ENCODE measurements at places on chromosomes 12 and 14. TPM values are rescaled to one million over a fixed set of nuclear protein-coding genes. Genes with fewer than 3 reads are reported as not detected.
A peak's percentile ranks its signal among the peaks of the same experiment; 100 is the strongest.

- DNase-seq = no peak
Observed at GRCh38 chr12:7905071-7905470, 30.9 kb downstream of the SLC2A3 start.

GRCh38 chr14:104970231-104971068 is 7.7 kb downstream of the AHNAK2 start:
- no peak for DNase-seq

GRCh38 chr12:72547573-72547972 is 275.4 kb downstream of the TRHDE start:
- no peak for DNase-seq

DNA sequence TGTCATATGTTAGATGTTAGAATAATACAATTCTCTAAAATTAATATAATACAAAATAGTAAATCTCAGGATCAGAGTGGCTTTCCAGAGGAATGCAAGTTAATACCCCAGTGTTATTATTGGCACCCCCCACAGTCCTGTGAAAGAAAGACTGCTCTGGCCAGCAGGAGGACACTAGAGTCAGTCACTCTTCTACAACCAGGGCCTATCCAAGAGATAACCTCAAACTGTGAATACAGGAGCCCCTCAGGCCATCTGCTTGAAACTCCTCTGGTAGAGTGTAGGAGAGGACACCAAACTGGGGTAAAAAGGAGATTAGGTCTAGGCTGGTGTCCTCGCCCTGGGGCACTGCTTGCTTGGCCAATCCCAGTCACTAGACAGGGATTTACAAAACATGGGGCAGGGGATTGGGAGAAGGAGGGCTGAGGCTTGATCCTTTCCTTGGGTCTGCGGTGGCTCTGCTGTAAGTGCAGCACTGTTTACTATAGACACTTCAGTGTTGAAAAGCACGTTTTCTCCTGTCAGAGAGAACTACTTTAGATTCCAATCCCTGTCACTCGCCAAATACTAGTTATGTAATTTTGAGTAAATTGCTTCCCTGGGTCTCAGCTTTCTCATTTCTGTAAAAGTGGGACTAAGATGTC is 44.5 kb upstream of the PTPRR start:
- no peak for DNase-seq

CD163L1 gene
- total RNA-seq = 3.1 TPM

DNA sequence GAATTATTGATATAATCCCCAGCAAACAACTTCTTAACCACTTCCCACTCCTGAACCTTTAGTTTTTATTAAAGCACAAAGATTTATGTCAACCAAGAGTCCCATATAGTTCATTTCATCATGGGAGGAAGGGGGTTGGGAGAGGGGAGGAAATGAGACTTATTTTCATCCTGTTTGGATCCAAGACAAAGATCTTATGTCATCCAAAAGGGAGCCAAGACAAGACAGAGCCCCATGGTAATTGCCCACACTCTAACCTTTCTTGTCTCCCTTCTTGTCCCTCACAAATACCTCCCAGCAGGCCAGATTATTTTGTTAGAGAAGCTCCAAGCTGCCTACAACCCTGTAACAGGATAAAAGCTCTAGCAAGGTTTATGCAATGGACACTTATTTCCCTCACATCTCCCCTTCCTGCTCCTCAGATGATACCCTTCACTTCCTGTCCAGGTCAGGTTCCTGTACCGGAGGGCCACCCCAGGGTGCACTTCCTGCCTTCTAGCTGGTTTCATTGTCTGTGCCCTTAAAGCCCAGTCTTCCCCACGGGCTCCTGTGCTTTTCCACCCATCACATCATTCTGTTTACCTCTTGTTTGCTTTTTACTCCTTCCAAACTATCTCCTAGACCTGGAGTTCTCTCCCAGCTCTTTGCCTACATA is 123.7 kb upstream of the MDM1 start:
- no peak for DNase-seq

GRCh38 chr12:80156306-80156705 is 57.0 kb downstream of the OTOGL start:
- DNase-seq = no peak

DNA sequence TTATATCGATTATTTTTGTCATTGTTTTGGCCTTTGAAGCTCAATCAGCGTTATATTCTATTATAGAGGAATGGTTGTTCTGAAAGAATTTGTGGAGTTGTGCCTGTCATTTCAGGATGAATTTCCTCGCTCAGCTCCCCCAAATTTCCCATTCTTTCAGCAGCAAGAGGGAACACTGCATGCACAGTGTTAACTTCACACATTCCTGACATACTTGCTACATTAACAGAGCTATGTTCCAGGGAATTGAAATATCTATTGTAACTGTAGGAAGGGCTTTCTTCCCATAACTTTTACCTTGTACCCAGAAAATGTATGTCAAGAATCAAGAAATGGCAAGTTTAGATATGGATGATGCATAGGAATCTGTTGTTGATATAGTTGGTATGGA is 379.0 kb downstream of the LRIG3 start:
- no peak for DNase-seq

WBP11 gene
- 51.7 TPM for total RNA-seq

DNA sequence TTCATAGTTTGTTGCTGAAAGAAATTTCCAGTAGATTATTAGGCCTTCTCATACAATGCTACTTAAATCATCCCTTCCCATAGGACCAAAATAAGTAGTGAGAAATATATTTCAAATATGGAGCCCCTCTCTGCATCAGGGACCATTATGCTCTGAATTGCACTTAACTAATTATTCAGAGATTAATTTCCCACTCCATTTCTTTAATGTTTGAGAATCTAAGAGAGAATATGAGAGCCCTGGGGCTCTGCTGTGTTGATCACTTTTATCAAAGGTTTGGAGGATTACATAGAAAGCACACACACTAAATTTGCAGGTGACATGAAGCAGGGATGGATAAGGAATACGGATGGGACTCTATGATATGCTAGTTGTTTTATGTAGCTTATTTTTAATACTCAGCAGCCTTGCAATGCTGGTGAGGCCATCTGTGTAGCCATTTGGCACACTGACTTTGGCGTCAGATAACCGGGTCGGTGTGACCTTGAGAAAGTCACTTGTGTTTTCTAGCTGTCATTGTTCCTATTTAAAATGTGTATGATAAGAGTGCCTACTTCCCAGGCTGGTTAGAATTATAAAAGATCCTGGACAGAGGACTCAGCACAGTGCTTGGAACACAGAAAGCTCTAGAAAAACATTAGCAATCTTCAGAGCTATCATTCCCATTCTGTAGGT is 49.9 kb upstream of the FBXO21 start:
- DNase-seq = no peak

DNA sequence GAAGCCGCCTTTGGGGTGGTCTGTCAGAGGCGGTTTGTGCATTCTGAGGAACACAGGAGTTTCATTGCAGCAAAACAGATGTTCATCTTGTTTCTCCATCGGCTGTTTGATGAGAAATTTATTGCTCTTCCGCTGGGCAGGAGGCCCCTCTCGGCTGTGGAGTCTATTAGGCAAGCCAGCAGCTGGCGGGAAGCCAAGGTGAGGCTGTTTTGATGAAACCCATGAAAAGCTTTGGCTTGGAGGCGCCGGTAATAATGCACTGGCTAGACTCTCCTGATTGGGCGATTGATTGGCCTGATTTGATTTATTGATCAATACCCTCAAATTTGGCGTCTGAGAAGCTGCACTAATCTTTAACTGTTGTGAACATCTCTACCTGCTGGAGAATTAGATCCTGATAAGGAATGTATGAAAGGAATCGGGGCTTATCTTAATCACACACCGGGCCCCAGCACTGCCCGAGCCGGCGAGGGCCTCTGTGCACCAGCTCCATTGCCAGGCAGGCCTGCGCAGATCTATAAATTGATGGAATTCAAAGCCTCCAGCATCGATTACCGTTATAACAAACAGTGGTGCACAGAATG is 187.7 kb downstream of the PHETA1 start:
- no peak for DNase-seq

DNA sequence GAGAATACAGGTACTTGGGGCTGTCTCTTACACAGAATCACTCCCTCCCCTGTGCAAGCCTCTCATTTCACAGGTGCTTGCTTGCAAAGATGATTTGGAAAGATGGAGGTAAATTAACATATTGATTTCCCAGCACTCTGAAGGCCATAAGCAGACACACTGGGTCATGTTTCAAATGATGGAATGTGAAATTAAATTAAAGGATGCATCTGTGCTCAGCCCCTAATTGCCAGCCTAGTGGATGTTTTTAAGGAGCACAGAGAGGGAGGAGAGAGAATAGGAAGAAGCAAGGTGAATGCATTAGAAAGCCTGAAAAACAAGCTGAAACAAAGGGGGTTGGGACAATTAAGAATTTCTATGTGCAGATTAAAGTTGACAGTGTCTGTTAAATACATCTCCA is 96.1 kb upstream of the GRIP1 start:
- DNase-seq = no peak

DNA sequence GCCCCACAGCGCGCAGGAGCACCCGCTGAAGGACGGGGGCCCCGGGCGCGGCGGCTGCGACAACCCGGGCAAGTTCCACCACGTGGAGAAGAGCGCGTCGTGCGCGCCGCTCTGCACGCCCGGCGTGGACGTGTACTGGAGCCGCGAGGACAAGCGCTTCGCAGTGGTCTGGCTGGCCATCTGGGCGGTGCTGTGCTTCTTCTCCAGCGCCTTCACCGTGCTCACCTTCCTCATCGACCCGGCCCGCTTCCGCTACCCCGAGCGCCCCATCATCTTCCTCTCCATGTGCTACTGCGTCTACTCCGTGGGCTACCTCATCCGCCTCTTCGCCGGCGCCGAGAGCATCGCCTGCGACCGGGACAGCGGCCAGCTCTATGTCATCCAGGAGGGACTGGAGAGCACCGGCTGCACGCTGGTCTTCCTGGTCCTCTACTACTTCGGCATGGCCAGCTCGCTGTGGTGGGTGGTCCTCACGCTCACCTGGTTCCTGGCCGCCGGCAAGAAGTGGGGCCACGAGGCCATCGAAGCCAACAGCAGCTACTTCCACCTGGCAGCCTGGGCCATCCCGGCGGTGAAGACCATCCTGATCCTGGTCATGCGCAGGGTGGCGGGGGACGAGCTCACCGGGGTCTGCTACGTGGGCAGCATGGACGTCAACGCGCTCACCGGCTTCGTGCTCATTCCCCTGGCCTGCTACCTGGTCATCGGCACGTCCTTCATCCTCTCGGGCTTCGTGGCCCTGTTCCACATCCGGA is 1.4 kb downstream of the FZD10 start:
- peak; percentile 63 for DNase-seq

DNA sequence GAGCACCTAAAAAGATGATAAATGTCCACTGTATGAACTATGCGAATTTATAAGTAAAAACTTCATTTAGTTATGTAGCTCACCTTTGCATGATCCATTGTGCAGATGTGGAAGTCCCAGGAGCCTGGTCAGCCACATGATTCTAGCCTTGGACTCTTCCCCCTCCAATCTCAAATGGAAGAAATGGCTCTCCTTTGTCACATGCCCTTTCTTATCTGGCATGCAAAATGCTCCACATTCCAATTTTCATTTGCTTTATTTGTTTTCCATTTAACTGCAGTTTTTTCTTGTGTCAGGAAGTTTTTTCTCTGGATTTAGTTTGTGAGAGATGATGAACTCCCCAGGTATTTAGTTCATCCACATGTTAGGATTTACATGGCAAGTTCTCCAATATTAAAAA is 73.8 kb downstream of the DYRK2 start:
- no peak for DNase-seq

GRCh38 chr12:13386323-13387039 is 190.0 kb downstream of the EMP1 start:
- no peak for DNase-seq

PPP1R36 gene
- 0.94 TPM for total RNA-seq

- DNase-seq = no peak
Observed at GRCh38 chr12:7937833-7938506, 2.0 kb upstream of the SLC2A3 start.

DNA sequence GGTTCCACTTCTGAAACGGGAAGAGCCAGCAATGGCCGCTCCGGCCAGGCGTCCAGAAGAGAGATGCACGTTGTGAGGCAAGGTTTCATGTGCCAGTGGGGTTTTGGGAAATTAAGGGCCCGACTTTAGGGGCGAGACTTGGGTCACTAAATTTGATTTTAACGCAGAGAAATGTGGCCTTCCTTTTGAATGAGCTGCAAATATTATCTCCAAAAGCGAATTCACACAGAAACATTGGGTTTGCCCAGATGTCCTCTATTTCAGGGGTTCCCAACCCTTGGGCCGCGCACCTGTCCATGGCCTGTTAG is 2.3 kb upstream of the RNASE4 start:
- no peak for DNase-seq

- no peak for DNase-seq
Observed at GRCh38 chr12:128637642-128638606, 185.8 kb downstream of the SLC15A4 start.

ACRBP gene
- total RNA-seq = 1.6 TPM

- DNase-seq = no peak
Observed at GRCh38 chr12:49283541-49284429, 11.2 kb upstream of the PRPH start.

DNA sequence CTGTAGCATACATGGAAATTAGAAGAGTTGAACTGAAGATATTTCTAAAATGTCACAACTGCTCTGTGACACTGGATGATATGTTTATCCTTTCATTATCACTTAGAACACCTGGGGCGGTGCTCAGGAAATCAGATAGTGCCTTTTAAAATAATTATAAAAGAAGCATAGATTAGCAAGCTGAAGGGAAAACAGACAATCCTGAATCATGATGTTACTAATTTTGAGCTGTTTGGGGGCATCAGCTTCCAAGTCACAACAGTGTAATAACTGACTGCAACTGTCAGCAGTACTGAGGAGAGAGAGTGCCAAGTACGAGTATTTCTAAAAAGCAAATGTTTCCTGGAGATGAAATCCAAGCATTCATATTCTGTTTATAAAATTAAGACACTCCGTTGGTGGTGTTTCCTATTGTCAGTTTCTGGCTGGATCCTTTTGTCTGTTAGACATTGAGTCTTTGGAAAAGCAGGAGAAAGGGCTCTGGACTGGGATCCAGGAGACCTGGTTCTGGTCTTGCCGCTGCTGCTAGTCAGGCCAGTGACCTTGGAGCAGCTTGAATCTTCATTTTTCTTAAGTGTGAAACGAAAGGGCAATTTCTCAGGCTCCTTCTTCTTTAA is 380.1 kb downstream of the EGLN3 start:
- DNase-seq = no peak

DNA sequence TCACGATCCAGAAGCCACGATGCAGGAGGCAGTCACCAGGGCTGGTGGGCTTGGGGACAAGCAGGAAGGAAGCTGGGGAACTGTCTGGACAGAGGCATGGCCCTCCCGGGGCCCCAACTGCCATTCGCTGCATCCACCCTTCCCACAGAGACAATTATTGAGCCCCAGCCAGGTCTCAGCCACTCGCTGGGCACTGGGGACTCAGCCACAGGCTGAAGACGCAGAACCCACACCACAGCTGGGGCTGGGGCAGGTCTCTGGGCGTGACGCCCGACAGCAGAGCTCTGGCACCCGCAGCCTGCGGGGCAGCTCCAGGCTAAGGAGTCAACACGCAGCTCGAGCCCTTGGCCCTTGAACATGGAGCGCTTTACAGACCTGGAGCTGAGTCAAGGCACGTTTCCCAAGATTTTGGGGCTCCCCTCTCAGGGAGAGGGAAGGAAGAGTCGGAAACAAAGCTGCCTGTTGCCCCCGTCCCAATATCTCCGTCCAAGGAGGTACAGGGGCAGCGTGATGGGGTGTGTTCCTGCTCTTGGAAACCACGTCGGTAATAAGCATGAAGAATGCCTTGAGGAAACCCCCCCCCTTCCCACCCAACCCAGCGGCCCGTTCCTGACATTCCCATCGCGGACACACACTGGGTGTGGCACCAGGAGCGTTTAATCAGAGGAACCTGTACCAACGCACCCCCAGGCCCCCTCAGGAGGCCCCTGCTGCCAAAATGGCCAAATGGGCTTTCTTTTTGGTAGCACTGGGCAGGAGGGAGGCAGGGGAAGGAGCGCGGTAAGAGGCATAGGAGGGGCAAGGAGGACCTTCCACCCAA is 6.7 kb downstream of the RIMBP2 start:
- DNase-seq = no peak

- no peak for DNase-seq
Observed at GRCh38 chr14:95104911-95105310, 52.4 kb downstream of the DICER1 start.

All from cardiac septum (tissue), 1 donor.